ENCODE measurements at places on chromosomes 7 and 10.

- DNase-seq, result no peak
Observed at GRCh38 chr7:2088801-2089200, 143.9 kb downstream of the MAD1L1 start.

DNA sequence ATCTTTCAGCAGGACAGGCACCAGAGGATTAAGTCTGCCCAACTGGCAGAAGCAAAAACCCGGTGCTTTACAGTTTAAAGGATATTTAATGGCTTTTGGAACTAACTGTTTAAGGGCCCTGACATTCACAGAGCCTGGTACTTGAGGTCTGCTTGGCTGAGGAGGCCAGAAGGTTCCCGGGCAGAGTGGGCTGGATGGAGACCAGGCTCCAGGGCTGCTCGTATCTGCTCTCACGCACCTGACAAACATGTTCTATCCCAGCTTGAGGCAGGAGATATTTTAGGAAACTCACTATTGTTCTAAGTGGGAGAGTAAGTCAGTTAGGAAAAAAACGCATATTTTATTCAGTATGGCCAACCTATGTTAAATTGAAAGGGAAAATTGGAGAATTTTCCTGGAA, 143.5 kb downstream of the ZMYND11 start:
- DNase-seq, result no peak

DNA sequence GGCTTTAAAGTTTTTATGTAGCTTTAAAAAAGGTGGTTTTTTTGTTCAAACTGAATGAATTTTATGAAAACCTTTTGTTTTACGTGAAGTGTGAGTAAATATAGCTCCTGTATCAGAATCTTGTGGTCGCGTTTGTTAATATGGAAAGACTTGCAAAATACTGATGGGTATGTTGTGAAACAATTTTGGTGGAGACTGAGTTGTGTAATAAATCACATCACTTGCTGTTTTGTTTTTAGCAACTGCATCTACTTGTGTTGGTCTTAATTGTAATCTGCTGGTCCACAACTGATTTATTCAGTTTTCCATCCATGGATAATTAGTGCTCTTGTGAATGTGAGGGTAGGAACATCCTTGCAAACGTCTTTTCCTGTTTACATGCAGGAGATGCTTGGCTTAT, 10.5 kb downstream of the PLXDC2 start:
- no peak for DNase-seq

GRCh38 chr7:32587411-32587948, 92.2 kb downstream of the AVL9 start:
- no peak for DNase-seq

GRCh38 chr7:46157931-46158330, 236.9 kb upstream of the IGFBP3 start:
- DNase-seq, result no peak

DNA sequence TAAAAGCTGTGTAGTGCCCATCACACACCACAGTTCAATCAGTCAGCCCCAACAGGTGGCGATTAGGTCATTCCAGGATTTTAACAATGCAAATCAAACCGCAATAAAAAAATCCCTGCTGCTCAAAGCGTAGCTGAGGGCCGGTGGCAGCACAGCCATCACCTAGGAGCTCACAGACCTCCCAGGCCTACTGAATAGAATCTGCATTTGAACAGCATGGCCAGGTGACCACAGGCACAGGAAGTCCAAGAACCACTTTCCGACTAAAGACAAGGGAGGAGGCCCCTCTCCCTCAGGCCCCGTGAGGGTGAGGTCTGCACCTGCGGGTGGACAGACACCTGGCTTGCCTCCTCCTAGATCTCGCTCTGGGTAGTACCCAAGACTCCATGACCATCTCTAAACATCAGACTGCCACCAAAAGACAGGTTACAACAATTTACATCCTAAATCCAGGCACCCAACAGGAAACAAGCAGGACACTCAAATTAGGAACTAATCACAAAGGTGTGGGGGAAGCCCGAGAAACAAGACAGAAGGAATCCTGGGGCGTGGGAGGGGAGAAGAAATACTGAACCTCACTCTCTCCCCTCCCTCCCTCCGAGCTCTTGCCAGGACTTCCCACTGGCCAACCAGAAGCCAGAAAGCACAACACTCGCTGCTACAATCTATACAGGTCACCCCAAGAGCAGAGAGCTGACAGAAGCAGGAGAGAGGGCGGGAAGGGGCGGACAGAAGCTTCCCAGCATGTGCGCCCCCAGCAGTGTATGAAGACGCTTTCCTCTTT, 19.2 kb downstream of the GNA12 start:
- DNase-seq, result no peak

DNA sequence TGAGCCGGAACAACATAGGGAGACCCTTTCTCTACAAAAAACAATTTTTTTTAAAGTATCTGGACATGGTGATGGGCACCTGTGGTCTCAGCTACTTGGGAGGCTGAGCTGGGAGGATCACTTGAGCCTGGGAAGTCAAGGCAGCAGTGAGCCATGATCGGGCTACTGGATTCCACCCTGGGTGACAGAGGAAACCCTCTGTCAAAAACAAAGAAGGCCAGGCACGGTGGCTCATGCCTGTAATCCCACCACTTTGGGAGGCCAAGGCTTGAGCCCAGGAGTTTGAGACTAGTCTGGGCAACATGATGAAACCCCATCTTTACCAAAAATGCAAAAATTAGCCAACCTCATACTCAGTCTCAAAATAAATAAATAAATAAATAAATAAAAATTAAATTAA, 19.9 kb upstream of the ZCCHC24 start:
- DNase-seq, result no peak

- no peak for DNase-seq
Observed at GRCh38 chr10:77983384-77984341, 45.7 kb downstream of the POLR3A start.

DNA sequence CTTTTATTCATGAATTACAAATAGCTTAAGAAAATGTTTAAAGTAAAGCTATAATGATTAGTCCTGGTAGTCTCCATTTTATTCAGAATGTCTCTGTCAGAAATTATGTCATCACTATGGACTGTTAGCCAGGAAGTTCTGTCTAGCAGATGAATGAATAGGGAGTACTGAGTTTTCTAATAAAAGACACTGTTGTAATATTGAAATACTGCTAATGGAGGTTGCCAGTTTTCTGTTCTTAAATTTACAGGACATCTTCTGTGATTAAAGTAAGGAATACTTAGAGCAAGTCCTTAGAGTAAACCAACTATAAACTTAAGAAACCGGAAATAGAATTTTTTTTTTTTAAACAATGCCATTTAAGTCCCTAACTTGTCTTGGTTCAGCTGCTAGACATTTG, 309.8 kb downstream of the ADK start:
- no peak for DNase-seq

DNA sequence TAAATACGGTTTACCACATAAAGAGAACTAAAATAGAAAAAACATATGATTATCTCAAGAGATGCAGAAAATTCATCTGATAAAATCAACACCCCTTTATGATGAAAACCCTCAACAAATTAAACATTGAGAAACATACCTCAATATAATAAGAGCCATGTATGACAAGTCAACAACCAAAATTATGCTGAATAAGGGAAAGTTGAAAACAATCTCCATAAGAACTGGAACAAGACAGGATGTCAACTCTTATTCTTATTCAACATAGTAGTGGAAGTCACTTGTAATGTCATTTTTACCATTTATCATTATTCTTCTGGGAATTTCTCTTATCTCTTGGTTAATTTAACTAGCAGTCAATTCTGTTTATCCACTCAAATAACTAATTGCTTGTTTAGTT, 79.0 kb downstream of the PCDH15 start:
- DNase-seq, result no peak

GRCh38 chr7:15848901-15849300, 162.4 kb upstream of the MEOX2 start:
- DNase-seq, result no peak

- DNase-seq, result peak; percentile 14
Observed at GRCh38 chr7:151754142-151754590, 122.7 kb downstream of the PRKAG2 start.

DNA sequence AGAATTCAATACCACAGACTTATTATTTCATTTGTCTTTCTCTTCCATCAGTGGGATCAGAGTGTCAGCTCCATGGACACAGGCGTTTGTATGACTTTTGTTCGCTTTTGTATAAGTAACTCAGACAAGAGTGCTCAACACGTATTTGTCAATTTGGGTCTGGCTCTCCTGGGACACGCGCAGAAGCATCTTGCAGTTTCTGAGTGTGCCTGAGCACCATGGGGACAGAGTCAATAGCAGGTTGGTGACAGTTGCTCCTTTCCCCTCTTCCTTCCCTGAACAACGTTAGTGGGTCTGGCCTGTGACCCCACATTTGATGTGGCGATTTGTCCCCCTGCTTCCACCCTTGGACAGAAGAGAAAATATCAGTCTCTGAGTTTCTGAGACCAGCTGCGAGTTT, 120.4 kb upstream of the SDK1 start:
- no peak for DNase-seq

- DNase-seq, result no peak
Observed at GRCh38 chr10:112409755-112410154, 35.8 kb downstream of the ACSL5 start.

- DNase-seq, result no peak
Observed at GRCh38 chr7:30369879-30370278, 85.5 kb downstream of the ZNRF2 start.

DNA sequence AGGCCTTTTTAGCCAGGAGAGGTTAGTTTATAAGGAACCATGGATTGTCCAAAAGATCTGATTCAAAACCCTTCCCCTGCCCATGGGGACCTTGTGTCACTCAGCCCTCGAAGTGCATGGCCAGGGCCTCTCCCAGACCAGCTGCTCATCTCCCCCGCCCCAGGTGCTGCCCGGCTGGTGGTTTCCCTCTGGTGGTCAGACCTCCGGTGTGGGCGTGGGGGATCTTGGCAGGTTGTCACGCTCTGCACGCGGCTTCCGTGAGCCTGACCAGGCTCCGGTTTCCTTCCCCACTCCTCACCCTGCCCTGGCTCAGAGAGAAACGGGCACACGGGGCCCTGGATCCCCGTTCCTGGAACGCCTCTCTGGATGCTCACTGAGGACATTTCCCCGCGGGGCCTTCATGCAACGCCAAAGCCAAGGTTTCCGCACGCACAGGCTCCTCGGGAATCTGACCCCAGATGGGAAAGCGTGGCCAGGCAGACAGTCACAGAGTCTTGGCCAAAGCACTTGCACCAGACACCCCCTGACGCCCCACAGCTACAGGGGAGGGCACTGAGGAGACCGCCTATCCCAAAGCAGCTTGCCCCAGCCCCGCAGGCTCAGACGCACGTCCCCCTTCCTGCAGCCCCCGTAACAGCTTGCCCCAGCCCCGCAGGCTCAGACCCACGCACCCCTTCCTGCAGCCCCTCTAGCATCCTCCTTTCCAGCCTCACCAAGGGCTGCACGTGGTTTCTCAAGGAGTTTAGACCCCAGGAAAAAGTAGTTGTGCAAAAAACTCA, 7.8 kb upstream of the DIP2C start:
- DNase-seq, result no peak

DNA sequence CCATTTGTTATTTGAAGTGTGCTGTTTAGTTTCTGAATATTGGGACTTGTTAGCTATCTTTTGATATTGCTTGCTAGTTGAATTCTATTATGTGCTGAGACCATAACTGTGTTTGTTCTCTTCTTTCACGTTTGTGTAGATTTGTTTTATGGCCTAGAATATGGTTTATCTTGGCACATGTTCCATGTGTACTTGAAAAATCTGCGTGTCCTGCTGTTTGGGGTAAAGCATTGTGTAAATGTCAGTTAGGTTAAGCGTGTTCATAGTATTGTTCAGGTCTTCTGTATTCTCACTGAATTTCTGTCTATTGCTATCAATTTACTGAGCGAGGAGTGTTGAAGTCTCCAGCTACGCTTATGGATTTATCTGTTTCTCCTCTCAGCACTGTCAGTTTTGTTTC, 19.4 kb downstream of the MMP21 start:
- no peak for DNase-seq

DNA sequence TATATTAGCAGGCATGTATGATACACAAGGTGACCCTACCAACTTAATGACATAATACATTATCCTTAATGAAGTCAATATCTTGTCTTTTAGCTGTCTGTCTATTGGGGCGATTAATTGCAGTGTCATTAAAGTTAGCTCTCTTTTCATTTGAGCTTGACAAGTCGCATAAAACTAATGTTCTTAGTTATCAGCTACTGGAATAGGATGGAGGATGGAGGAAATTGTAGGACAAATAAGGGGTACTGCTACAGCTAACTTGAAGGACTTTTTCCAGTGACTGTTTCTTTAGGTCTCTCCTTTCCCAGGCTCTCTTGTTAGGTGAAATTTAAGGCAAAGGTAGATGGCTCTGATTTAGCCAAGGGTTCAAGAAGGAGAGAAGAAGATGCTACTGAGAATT, 506.4 kb downstream of the LRMDA start:
- no peak for DNase-seq

DNA sequence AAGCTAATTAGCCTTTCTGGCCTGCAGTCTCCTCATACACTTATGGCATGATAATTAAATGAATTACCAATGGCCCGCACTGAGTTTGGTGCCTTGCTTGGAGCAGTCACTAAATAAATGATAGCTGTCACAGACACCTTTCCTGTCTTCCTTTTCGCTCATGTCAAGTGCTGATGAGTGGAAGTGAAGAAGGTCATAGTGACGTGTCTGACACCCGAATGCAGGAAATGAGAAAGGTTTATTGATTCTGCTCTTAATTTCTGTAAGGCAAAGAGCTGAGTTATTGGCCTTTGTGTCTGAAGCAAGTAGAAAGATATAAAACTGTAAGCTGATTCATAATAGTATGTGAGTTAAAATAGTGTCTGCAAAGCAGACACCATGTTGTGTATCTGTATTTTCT, 13.2 kb upstream of the ESYT2 start:
- DNase-seq, result no peak

All from CD4-positive, alpha-beta T cell treated with Interleukin-21 for 1 hour (primary cell).